ENCODE measurements at places on chromosomes 3 and 15.

- peak; percentile 60 for DNase-seq
Observed at GRCh38 chr3:150253622-150254021, 154.5 kb upstream of the TSC22D2 start.

- no peak for DNase-seq
Observed at GRCh38 chr3:113212844-113213375, 1.6 kb downstream of the BOC start.

- DNase-seq = no peak
Observed at GRCh38 chr3:76078101-76078500, 292.8 kb upstream of the ZNF717 start.

GRCh38 chr3:14553871-14554270 lies 13.7 kb upstream of the GRIP2 start:
- no peak for DNase-seq

DNA sequence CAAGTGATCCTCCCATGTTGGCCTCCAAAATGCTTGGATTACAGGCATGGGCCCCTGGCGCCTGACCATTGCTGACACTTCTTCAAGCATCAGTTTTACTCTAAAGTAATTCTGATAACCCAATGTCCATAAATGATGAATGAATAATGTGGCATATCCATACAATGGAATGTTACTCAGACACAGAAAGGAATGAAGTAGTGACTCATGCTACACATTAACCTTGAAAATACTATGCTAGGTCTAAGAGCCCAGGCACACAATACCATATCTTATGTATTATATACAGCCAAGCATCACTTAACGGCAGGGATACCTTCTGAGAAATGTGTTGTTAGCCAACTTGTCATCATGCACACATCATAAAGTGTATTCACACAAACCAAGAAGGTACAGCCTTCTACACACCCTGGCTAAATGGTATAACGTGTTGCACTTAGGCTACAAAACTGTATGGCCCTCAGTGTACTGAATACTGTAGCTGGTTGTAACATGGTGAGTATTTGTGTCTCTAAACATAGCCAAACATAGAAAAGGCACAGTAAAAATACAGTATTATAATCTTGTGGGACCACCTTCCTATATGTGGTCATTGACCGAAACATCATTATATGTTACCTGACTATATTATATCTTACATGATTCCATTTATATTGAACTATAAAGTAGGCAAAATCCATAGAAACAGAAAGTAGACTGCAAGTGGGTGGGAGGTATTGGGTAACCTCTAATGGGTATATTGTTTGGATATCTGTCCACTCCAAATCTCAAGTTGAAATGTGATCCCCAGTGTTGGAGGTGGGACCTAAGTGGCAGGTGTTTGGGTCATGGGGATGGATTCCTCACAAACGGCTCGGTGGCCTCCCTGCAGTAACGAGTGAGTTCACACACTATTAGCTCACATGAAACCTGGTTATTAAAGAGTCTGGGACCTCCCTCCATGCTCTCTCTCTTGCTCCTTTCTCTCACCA lies 31.4 kb downstream of the MKRN2 start:
- DNase-seq = no peak

DNA sequence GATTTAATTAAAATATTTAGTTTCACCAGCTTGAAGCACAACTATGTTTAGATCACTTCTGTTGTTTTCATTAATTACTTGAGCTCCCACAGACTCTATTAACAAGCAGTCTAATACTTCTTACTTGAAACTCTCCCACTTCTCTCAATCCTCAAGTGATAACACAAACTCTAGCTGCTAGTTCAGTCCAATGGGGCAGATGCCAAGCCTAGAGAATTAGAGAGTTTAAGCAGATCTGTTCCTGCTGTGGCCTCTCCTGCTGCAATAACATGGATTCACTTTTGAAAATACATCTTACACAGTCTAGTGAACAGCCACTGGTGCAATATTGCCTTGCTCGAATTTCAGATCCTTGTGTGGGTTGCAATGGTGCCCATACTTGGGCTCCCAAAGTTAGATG lies 566.4 kb upstream of the SGO1 start:
- no peak for DNase-seq

GRCh38 chr3:119716998-119717397 lies 14.2 kb downstream of the CFAP91 start:
- DNase-seq = no peak

- no peak for DNase-seq
Observed at GRCh38 chr3:120090422-120090821, 3.8 kb downstream of the GSK3B start.

DNA sequence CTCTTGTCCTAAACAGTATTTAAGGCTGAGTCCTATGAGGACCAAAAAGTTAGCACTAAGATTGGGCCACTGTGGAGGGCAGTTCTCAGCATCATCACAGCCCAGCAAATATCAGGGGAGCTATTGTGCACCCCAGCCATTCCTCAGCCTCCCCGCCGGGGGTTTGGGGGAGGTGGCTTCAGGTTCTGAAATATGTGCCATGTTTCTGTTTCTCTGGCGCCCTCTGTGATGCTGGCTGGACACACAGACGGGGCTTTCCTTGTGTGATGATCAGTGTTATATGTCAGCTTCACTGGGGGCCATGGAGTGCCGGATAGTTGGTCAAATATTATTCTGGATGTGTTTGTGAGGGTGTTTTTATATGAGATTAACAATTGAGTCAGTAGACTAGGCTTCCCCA lies 106.8 kb downstream of the GABRG3 start:
- no peak for DNase-seq

DNA sequence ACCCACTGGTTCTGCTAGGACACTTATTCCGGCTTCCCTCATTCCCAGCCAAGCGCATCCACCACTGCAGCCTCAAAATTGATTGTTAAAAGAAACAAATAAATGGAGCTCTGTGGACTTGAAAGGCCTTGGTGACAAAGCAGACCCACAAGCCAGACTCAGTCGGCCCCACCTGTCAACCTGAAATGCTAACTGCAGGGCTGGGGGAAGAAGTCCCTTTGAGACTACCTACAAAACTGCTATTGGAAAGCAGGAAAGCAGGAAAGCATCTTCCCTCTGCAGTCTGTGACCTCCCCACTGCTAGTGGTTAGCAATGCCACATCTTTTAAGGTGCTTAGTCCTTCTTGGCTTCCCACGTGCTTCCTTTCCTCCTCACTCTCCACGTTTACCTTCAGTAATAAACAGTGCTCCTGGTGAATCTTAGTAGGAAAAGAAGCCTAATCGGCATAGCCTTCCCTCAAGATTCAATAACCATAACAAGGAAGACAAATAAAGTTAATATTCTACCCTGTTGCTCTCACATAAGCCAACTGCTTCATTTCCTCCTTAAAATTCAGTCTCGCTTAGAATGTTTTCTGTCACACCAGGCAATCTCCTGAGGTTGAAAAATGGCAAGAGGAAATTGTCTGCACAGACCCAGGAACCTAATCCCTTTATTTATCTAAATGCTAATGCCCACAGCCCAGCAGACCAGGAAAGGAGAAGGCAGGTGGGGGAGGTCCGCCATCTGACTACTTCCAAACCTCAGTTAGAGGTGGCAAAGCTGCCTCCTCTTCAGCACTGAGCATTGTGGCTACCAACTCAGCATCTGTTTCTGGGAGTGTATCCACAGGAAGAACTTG lies 296.2 kb downstream of the NEK10 start:
- no peak for DNase-seq

GRCh38 chr3:74534611-74535010 lies 79.8 kb downstream of the CNTN3 start:
- DNase-seq = no peak

DNA sequence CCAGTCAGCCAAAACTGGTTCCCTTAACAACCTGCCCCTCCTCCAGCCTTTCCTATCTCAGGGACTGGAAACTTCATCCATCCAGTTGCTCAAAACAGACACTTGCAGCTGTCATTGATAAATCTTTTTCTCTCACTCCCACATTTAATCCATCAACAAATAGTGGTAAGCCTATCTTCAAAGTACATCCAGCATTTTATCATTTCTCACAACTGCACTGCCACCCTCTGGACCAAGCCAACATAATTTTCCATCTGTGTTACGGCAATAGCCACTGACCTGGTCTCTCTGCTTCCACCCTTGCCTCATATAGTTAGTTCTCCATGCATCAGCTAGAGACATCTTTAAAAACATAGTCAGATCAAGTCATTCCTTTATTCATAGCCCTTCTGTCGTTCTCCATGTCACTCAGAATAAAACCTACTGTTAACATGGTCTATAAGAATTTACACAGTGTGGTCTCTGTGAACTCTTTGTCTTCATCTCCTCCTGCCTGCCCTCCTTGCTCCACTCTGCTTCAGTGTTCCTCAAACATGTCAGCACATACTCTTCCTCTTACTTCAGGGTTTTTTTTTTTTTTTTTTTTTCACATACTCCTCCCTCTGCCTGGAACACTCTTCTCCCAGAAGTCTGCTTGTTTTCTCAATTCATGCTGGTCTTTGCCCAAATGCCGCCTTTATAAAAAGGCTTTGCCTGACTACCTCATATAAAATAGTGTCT lies 102.5 kb upstream of the COL6A5 start:
- peak; percentile 28 for DNase-seq

DNA sequence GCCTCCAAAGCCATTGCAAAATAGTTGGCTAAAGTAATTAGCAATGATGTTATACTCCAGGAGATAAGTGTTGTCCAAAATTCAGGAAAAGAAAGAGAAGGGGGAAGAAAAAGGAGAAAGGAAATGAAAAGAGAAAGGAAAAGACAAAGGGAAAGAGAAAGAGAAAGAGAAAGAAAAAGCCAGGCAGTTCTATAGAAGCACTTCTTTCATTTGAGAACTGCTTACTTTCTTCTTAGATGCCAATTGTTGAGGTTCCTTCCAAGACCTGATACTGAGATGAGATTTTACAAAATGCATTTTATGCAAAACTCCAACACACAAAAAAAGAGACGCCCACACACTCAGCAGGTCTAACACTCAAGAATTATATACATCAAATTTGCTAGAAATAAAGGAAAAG lies 298.4 kb downstream of the KCNH8 start:
- DNase-seq = no peak

- DNase-seq = no peak
Observed at GRCh38 chr3:171297951-171298350, 162.3 kb downstream of the TNIK start.

DNA sequence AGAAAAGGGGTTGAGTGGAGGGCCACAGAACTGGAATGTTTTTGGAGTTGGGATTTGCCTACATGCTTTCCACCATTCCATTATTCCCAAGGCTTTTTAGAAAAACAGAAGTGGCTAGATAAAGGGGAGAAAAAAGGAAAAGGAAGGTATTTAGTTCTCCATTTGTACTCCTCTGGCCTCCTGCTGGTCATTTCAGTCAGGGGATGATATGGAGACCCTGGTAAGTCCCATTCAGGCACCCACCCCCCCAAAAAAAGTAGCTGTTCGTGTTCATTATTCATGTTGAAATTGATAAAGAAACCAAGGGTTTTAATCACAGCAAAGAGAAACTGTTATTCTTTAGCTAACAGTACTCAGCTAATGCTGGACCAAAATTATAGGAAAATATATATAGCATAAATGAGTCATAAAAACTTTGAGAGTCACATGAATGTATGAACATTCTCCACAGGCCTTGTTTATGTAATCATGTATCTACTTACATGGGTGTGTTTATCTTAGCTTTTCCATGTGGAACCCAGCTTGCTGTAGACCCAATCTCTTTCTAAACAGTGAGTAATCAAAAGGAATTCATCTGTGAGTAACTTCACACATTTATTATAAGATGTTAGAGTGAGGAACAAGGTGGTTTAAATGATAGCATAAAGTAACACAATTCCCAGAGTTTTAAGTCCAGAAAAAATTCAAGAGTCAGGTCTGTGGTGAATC lies 167.2 kb downstream of the KCNMB2 start:
- no peak for DNase-seq

DNA sequence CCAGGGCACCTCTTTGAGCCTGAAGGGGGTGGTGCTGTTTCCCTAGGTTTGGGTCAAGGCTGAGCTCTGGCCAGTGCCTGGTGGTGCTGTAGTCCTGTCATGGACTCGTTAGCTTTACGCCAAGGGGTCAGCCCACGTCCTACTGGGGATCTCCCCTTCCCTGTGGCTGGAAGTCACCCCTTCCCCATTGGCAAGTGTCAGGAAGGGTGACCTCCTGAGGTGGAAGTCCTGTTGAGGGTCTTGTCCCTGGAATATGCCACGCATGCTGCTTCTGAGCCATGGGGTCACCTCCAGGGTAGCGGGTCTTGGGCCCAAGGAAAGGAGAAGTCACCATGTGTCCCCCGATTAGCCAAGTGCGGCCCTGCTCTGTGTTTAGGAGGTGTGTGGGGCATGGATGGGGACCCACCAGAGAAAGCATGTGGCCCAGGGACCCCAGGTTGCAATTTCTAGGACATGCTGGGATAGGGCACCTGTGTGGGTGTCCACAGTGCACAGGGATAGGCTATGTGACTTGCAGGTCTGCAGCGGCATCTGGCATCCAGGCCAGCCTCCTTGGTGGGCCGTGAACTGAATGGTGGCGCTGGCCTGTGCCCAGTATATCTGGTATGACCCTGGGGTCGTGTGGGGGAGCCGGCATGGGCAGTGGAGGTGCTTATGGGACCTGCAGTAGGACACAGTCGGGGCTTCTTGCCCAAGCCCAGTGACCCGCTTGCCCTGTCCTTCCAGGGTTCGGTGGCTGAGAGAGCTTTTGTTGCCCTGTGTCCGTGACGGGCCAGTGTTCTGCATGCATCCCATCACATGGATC lies 226.7 kb downstream of the SNRPN start:
- DNase-seq = no peak

- peak; percentile 48 for DNase-seq
Observed at GRCh38 chr3:108088697-108089096, 2.1 kb downstream of the CD47 start.

DNA sequence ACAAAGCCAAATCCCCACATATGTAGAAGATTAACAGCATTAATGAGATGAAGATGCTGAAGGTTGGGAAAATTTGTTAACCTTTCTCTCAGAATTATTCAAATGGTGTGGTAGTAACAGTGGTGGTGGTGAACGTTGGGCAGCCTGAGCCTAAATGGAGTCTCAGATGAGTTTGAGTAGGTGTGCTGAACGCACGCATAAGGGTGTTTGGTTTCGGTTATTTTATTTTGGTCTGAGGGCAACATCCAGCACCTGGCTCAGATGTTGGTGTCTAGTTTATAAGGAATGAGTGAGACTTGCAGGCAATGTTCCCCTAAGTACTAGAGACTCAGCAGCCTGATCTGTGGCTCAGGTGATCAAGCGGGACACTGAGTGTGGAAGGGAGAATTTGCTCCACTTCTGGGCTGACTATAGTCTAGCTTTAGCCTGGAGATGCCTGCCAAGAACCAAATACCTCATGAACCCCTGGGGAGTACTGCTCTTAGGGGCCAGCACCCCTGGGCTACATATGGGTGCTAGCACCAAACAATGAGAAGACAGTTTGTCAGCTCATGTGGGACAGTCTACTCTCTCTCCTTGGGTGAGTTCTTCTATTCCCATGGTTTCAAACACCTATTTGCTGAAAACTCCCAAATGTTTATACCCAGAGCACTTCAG lies 39.5 kb upstream of the ATP2C1 start:
- DNase-seq = no peak

GRCh38 chr3:47019201-47019600 lies 39.7 kb downstream of the NBEAL2 start:
- no peak for DNase-seq

DNA sequence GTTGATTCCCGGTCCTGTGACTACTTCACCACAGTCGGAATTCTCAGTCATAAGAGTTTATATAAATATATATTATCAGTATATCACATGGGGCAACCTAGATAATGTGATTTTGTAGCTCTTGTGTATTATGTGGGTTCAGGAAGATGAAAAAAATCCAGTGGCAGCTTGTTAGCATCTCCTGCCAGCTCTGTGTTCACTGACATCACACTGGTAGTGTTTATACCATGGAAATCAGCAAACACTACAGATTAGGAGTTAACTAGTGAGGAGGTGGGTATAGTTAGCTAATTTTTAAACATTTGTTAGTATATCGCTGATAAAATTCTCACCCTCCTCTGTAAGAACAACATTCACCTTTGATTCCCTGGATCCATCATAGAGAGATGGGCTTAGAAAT lies 44.5 kb upstream of the KCNMB2 start:
- DNase-seq = no peak

Data from hematopoietic multipotent progenitor cell treated with erythropoietin and hydrocortisone succinate and interleukin-3 and kit ligand, for 17 days (in vitro differentiated cells).